Retinal pigment epithelial cell (primary cell): ENCODE measurements at places on chromosomes 13 and 19.

GRCh38 chr19:52007451-52007805, 583 bp downstream of the ZNF615 start:
- DNase-seq = no peak

DNA sequence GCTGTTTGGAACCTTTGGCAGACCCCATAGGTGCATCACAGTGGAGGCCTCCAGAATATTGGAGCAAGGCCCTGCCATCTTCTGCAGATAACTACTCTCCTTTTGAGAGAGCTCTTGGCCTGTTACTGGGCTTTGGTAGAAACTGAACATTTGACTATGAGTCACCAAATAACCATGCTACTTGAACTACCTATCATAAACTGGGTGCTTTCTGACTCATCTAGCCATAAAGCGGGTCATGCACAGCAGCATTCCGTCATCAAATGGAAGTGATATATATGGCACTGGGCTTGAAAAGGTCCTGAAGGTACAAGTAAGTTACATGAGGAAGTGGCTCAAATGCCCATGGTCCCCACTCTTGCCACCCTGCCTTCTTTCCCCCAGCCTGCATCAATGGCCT, 782.5 kb upstream of the SLITRK6 start:
- no peak for DNase-seq

GRCh38 chr13:101829484-101829883, 377.0 kb downstream of the ITGBL1 start:
- DNase-seq = peak; percentile 31

GRCh38 chr13:110520431-110521295, 40.9 kb downstream of the RAB20 start:
- DNase-seq = no peak

GRCh38 chr13:113630804-113631203, 27.2 kb downstream of the ATP4B start:
- DNase-seq = no peak
